ENCODE measurements at places on chromosomes 4 and X.

DNA sequence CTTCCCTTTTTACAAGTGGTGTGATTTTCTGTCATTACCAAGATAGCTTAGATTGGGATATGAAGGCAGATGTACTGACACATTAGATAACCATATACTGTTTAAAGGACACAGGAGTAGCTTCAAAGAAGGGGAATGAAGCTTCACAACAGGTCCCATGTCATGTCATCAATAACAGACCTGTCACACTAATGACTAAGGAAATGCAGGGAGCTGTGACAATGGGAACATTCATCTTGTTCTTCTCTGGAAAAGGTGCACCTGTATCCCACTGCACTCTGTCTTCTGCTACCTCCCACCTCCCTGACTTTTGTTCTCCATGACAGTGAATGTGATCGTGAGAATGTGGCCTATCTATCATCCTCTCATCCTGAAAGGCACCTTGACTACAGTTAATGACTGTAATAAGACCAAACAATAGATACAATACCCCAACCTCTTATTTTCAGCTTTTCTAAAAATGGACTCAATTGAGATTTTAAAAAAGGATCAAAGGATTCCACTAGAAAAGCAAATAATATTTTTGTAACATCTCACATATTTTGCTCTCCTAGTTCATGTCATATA is 472.5 kb downstream of the STPG2 start:
- H3K4me1 ChIP-seq, result no peaks in the 10 kb centered on the region
- H3K27me3 ChIP-seq, result no peaks in the 10 kb centered on the region
- no peaks in the 10 kb centered on the region for H3K36me3 ChIP-seq
- no peak for DNase-seq

DNA sequence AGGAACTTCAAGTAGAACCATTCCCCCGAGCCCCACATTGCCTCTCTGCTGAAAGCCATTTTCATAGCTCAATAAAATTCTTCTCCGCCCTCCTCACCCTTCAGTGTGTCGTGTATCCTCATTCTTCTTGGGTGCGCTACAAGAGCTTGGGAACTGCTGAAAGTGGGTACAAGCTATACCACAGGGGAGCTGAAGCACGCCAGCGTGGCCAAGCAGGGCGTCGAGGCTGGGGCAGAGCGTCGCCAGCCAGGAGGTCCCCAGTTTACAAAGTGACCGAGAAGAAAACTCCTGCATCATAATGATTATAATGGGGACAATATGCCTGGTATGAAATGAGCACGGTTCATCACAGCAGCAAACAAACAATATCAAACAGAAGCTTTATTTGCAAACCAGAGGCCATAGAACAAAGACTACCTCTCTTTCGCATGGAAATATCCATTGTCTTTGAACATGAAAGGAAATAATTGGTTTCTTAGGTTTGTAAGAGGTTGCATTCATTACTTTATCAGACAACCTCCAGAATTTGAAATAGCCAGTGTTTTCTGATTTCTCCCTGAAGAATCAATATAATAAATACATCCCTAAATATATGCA is 34.3 kb downstream of the RELL1 start:
- no peaks in the 10 kb centered on the region for H3K27me3 ChIP-seq
- no peaks in the 10 kb centered on the region for H3K4me1 ChIP-seq
- no peak overlapping the region for H3K4me3 ChIP-seq
- H3K27ac ChIP-seq, result no peak overlapping the region
- DNase-seq, result no peak

GRCh38 chr4:171448919-171449481 is 364.2 kb upstream of the GALNTL6 start:
- no peaks in the 10 kb centered on the region for H3K36me3 ChIP-seq
- no peak for DNase-seq
- H3K27ac ChIP-seq, result no peak overlapping the region
- H3K4me3 ChIP-seq, result no peak overlapping the region
- H3K27me3 ChIP-seq, result no peaks in the 10 kb centered on the region

GRCh38 chr4:54942721-54943120 is 182.7 kb downstream of the KDR start:
- H3K27ac ChIP-seq, result peak overlapping the region; percentile 75
- peaks cover 36% of the 10 kb centered on the region for H3K4me1 ChIP-seq
- H3K27me3 ChIP-seq, result no peaks in the 10 kb centered on the region
- H3K4me3 ChIP-seq, result peak overlapping the region; percentile 67

DNA sequence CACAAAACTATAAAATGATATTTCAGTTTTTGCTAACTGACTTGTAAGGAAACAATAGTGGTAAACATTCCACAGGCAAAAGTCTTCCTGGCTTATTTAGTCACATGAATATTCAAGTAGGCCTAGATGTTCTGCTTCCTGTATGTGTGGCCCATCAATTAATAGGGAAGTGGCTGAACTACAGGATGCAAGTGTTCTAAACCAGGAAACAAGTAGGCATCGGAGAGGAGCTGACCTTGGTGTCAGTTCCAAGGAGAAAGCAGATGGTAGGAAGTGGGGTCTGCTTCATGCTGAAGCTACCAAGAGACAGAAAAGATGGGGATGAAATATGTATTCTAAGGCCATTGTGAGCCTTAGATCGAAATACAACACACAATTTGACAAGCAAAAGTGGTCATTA is 149.7 kb downstream of the ANTXR2 start:
- no peak overlapping the region for H3K27ac ChIP-seq

DNA sequence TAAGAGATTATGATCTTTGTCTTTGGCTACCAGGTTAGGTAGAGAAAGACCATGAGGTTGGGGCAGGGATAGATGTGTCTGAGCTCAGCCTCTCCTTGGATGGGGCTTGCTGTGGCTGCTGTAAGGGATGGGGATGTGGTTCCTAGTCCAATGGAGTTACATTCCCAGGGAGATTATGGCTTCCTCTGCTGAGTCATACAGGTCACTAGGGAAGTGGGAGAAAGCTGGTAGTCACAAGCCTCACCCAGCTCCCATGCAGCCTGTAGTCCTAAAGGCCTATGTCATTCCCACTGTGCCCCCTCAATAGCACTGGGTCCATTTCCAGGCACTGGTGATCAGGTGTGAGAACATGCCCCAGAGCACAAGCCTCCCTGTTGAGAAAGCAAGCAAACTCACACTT is 70.6 kb upstream of the CENPE start:
- H3K4me3 ChIP-seq, result no peak overlapping the region
- no peak for DNase-seq
- H3K27ac ChIP-seq, result no peak overlapping the region
- H3K27me3 ChIP-seq, result peaks cover 5% of the 10 kb centered on the region
- no peaks in the 10 kb centered on the region for H3K4me1 ChIP-seq

Data from activated B cell treated with CpG ODN at 0.5 μM for 24 hours (primary cell).